ENCODE measurements at places on chromosomes 5 and 9.

DNA sequence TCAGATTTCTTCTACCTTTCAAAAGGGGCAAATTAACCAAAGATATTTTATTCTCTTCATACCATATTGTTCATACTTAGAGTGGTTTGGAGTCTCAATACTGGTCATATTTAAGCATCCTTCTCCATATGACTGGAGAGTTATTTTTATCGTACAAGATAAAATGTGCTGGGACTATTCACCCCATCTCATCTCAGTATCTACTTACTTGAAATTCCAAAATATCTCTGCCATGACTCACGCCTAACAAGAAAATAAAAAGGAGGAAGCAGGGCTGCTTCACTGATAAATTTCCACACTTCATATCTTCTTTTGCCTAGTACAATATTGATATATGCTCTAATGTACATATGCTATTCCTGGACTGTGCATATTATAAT lies 277.9 kb upstream of the CDH9 start:
- no peak for DNase-seq

DNA sequence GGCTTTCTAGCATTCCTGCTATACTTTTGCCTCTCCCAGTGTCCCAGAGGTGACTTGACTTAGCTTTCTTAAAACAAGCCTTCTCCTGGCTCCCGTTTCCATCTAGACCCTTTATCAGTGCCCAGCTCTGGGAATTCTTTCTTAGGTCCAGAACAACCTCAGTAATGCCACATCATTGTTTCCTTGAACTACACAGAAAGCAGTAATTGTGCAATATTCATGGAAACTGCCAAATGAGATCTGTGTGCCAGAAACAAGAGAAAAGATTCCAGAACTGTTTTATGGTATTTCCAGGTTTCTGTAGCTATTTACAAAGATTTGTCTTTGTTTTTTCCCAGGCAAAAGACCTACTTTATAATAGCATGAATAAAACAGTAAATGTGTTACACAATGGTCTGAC lies 391.3 kb downstream of the SLCO4C1 start:
- no peak for DNase-seq

GRCh38 chr5:71891856-71892255 lies 172.8 kb downstream of the CARTPT start:
- DNase-seq = no peak

GRCh38 chr5:134184155-134185135 lies 7.7 kb upstream of the SKP1 start:
- peak; percentile 70 for DNase-seq

- peak; percentile 80 for DNase-seq
Observed at GRCh38 chr9:71604197-71605063, 163.9 kb downstream of the CEMIP2 start.

- no peak for DNase-seq
Observed at GRCh38 chr9:19998823-19999455, 210.1 kb upstream of the SLC24A2 start.

DNA sequence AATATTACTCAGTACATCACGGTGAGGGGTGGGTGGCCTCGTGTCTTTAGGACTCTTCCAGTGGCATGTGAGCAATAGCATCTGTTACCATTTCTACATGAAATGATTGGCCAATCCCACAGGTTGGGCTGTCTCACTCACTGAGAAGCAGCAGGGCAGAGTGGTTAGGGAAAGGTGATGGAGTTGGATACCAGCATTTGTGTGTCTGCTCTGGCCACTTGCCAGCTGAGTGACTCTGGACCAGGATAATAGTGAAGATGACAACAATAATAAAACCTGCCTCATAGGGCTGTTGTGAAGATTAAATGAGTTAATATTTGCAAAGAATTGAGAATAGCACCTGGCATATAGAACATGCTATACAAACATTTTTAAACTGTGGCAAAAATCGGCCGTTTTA lies 42.0 kb downstream of the IQGAP2 start:
- DNase-seq = no peak

GRCh38 chr5:6197427-6197826 lies 180.9 kb downstream of the MED10 start:
- no peak for DNase-seq

DNA sequence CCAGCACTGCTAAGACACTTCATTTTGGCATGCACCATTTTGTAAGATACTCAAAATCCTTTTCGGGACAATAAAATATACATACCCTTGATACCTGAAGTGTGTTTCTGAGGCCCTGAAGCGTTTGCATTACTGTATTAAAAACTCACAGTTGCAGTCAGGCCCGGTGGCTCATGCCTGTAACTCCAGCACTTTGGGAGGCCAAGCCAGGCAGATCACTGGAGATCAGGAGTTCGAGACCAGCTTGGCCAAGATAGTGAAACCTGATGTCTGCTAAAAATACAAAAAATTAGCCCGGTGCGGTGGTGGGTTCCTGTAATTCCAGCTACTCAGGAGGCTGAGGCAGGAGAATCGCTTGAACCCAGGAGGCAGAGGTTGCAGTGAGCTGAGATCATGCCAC lies 2.5 kb upstream of the EIF4EBP3 start:
- no peak for DNase-seq

GRCh38 chr9:86598411-86599239 lies 244.4 kb upstream of the TUT7 start:
- DNase-seq = no peak

DNA sequence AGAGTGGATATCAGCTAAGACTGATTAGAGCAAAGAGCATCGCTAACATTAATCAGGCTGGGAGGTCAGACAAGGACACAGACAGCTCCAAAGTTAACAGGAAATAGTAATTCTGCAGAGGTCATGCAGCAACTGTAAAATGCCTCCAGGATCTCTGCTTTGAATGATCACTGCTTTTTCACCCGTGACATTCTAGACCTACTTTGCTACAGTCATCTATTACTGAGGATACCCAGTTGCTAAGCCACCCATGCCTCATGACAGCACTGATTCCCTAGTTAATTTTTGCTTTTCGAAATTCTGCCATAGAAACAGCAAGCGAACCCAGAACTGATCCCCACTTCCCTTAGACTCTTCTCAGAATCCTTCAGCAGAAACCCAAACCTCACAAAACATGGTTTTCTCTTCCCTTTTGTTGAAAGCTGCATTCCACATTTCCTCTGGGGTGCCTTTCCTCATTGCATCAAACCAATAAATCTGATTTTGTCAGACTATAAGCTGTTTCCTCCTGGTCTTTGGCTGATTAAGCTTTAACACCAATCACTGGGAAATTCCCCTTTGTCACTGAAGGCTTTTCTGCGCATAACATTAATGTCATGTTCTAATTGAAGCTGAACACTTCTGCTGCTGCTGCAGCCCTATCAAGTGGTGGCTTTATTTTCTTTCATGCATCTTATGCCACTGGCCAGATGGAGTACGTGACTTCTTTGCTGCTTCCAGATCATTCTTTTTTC lies 201.1 kb upstream of the CHD1 start:
- no peak for DNase-seq

DNA sequence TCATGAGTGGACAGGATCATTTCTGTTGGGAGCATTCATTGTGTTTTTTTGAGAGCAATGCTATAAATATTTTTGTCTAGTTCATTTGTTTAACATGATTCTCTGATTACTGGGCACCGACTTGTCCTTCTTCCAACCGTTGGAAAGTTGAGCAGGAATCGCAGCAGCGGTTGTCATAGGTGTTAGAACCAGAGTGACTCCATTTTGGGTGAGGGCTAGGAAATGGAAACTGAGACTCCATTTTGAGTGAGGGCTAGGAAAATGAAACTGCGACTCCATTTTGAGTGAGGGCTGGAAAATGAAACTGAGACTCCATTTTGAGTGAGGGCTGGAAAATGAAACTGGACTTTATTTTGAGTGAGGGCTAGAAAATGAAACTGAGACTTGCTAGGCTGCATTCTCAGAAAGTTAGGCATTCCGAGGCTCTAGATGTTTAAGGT lies 100.6 kb downstream of the ICE1 start:
- no peak for DNase-seq

GRCh38 chr5:77311214-77311571 lies 100.7 kb downstream of the PDE8B start:
- no peak for DNase-seq

GRCh38 chr5:109998726-109999125 lies 309.0 kb downstream of the MAN2A1 start:
- no peak for DNase-seq

GRCh38 chr9:87216897-87217455 lies 269.7 kb upstream of the GAS1 start:
- DNase-seq = no peak

- DNase-seq = no peak
Observed at GRCh38 chr9:34291023-34291422, 38.0 kb downstream of the KIF24 start.

GRCh38 chr5:169412831-169413230 lies 111.9 kb upstream of the SLIT3 start:
- DNase-seq = no peak

DNA sequence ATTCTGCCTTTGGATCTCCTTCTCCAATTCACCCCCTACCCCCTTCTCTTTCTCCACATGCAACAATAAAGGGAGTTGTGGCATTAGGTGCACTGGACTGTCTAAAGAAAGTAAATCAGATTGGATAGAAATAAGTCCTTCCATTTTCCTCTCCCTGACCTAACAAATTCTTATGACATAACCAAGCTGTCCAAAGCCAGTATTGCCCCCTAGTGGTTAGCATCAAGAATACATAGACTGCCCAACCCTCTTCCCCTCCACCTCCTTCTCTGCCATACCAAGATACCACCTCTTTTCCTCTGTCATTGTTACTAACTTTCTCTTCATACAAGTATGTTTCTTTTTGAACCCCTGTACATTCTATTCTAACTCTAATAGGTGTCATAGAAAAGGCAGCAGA lies 45.7 kb downstream of the PPARGC1B start:
- no peak for DNase-seq

DNA sequence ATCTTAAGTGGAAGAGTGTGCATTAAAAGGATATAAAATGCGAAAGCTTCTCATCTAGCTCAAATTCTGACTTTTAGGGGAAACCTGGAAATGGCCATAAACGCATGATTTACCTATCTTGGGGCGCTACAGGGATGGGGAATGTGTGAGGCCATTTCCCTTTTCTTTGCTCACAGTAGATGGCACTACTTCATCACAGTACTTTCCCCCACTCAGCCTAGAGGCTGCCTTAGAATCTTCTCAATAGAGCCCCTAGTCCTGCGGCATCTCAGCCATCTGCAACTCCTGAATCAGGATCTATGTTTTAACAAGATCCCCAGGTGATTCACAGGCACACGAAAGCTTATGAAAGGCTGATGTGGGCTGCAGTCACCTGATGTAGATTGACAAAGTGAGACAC lies 110.8 kb downstream of the LHFPL2 start:
- no peak for DNase-seq

DNA sequence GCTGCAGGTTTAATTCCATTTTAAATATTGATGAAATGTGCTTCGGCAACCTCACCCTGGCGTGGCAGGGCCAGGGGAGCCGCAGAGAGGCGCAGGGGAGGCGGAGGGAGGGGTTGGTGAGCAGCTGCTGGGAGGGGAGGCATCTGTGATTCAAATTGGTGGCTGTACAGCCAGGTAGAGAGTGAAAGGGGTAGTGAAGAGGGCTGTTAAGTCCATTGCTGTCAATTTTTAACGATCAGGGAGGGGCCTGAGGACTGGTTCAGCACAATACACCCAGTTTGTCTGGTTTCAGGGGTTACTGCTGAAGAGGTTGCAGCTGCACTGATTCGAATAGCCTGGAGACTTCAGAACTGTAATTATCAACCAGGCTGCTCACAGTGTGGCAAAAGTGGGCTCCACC lies 31.3 kb downstream of the LHX6 start:
- no peak for DNase-seq

DNA sequence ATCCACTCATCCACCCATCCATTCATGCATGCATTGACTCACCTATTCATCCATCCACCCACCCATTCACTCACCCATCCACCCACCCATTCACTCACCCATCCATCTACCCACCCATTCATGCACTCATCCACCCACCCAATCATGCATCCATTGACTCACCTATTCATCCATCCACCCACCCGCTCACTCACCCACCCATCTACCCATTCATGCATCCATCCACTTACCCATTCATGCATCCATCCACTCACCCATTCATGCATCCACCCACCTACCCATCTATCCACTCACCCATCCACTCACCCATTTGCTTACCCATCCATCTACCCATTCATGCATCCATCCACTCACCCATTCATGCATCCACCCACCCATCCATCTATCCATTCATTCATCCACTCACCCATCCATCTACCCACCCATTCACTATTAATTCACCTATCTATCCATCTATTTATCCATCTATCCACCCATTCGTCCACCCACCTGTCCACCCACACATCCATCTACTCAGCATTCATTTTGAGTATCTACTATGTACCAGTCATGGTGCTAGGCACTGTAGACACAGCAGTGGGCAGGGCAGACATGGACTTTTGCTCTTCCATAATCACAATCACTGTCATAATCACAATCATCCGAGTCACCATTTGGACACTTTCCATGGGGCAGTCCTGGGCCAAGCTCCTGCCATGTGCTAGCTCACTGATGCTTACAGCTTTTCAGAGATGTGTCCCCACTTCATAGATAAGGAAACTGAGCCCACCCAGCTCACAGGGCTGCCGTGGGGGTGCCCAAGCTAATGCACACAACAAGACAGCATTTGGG lies 34.4 kb downstream of the HMCN2 start:
- no peak for DNase-seq

DNA sequence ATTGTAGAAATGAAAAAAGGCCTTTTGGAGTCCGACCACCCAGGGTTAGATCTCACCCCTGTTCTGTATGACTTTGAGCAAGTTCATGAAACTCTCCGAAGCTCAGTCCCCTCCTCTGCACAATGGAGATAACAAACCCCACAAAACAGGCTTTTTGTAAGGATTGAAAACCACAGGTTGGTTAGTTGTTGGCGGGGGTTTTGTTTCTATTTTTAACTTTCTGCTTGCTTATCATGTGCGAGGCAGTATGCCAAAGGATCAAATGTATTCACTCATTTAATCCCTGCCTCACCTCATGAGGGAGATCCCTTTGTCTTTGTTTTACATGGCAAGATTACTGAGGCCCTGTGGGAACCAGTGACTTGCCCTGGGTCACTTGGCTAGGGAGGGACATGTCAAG lies 539.1 kb downstream of the CDK5RAP2 start:
- DNase-seq = no peak

GRCh38 chr9:137800196-137801022 lies 77.2 kb upstream of the CACNA1B start:
- DNase-seq = no peak
